Bronchial epithelial cell (primary cell): ENCODE measurements at places on chromosomes 5 and 9. TPM values are rescaled to one million over a fixed set of nuclear protein-coding genes. Genes with fewer than 3 reads are reported as not detected.

GRCh38 chr9:21075484-21075883 lies 2.3 kb downstream of the IFNB1 start:
- no peak for DNase-seq

GRCh38 chr5:160369990-160370712 lies at the start of gene C1QTNF2:
Gene C1QTNF2 (minus strand): TSS chr5:160370626. CDS start chr5:160355011, 15,615 bp downstream.
- DNase-seq, result peak; percentile 43

- no peak for DNase-seq
Measured at GRCh38 chr9:27336126-27336525, 39.2 kb upstream of the EQTN start.

- peak; percentile 93 for DNase-seq
Measured at GRCh38 chr5:61048534-61048933, 103.5 kb downstream of the NDUFAF2 start.

DNA sequence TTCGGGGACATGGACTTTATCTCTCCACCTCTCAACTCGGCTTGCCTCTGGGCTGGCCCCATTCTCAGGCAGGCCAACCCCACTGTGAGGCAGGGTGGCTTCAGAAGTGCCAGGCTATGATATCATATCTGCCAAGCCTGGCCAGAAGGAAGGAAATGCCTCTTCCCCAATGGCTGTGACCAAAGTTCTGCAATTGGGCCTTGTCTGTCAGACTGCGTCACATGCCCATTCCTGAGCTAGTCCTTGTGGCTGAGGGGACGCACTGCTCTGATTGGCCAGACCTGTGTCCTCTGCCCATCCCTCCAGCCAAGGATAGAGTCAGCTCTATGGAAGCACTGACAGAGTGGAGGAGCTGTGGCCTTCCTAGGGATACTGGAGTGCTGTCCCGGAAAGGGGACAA lies 11.9 kb downstream of the SMIM23 start:
- DNase-seq, result no peak

DNA sequence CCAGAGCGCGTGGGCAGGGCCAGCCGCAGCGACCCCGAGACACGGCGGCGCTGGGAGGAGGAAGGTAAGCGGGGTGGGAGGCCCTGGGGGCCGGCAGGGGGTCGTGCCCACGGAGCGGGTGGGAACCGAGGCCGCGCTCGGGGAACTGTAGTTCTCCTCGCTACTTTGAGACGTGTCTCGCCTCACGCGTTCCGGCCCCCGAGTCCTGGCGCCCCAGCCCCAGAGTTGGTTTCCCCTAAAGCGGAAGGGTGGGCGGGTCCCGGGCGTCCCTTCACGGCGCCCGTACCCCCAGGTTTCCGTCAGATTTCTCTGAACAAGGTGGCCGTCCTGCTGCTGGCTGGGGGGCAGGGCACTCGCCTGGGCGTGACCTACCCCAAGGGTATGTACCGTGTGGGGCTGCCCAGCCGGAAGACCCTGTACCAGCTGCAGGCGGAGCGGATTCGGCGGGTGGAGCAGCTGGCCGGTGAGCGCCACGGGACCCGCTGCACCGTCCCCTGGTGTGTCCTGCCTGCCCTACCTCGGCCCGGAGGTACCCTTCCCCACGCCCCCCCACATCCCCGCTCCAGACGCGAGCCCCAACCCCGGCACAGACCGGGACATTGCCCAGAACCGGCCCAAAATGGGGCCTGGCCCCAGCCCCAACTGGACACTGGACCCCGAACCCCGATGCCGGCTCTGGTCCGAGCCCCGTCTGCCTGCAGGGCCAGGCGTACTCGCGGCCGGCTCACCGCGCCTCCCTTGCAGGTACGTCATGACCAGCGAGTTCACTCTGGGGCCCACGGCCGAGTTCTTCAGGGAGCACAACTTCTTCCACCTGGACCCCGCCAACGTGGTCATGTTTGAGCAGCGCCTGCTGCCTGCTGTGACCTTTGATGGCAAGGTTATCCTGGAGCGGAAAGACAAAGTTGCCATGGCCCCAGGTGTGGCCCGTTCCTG lies 709 bp downstream of the UAP1L1 start:
- DNase-seq, result no peak

DNA sequence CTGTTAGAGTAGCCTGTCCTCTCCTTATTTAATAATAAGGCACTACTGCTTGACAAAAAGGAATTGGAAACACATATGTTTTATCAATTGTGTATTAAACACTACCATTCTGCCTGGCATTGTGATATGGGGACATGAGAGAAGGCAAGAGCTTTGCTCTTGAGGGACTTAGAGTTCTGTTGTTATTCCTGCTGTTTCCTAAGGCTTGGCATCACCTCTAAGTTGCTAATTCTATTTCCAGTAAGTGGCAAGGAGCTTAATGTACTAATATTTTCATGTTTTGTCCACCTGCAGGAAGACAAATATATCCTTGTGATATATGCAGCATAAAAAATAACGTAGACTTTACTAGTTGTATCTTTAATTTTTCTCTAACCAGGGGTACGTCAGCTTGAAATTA lies 12.6 kb downstream of the HMGCR start:
- no peak for DNase-seq

GRCh38 chr5:103305809-103306208 lies 47.2 kb downstream of the MACIR start:
- DNase-seq, result no peak

DNA sequence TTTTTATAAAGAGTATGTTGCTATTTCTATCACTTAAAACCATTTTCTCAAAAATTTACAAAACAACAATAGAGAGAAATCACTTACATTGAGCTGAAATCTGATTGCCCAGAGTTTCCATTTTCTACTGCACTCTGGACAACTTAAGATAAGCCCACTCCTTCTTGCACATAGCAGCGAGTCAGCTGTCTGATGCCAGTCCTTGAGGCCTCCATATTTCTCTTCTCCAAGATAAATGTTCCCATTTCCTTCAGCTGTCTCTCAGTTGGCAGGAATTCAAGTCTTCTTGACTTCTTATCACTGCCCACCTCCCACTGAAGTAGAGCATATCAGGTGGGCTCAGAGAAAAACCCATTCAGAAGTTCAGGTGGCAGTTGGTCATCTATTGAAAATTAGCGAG lies 78.5 kb upstream of the PIP5K1B start:
- no peak for DNase-seq

DNA sequence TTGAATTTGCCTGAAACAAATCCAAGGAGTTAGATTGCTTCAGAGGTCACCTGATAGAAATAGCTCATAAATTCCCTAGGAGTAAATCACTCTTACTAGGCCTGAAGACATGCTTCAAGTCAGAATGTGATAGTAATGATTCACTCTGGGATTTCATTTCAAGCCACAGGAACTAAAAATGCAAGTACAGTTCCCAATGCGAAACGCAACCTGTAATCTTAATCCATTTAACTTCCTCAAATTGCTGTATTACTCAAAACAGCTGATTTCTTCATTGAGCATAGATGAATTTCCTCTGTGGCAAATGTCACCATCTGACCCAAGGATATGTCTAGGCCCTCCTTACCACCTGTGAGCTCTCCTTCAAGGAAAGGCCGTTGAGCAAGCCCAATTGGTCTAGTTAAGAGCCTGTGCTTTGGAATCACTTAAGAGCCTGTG lies 32.1 kb upstream of the IL6ST start:
- DNase-seq, result peak; percentile 97

- no peak for DNase-seq
Measured at GRCh38 chr9:18124760-18125159, 349.2 kb upstream of the ADAMTSL1 start.

GRCh38 chr5:41356786-41357185 lies 143.5 kb upstream of the C6 start:
- DNase-seq, result no peak

GRCh38 chr9:78294290-78295176 lies 2.4 kb upstream of the PSAT1 start:
- no peak for DNase-seq

- DNase-seq, result no peak
Measured at GRCh38 chr5:109080896-109081295, 328.9 kb downstream of the PJA2 start.

DNA sequence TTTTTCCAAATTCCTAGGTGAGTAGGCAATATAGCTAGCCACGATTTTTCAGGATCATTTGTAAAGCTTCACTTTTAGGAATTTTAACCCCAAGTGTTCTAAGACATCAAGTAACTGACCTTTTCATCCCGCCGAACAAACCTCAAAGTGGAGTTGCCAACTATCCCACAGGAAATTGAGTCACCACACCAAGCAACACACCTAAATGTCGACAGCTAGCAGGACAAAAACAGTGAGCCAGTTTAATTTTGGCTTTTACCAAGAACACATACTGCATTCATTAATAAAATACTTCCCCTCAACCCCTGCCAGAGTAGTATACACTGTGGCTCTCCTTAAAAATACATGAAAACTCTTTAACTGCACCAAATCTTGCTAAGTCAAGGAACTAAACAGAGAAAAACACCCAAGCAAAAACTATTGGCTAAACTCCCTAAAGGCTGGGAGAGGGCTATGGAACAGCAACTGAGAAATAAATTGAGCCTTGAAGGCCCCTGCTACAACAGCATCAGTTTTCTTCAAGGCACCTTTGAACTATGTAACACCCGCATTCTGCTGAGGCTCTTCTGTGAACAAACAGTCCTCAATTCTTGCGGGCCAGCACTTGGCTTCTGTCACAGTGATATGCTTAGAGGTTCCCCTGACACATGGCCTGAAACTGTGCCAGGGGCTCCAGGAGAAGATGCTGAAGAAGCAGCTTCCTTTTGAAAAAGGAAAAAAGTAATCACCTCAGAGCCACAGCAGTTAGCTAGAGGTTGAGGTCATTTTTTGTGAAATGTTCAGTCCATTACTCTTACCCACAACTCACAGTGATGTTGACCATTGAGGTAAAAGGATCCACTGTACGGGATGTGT lies 459.6 kb downstream of the RAB3C start:
- peak; percentile 71 for DNase-seq

GRCh38 chr9:20703146-20703545 lies 19.1 kb downstream of the FOCAD start:
- DNase-seq, result no peak

DNA sequence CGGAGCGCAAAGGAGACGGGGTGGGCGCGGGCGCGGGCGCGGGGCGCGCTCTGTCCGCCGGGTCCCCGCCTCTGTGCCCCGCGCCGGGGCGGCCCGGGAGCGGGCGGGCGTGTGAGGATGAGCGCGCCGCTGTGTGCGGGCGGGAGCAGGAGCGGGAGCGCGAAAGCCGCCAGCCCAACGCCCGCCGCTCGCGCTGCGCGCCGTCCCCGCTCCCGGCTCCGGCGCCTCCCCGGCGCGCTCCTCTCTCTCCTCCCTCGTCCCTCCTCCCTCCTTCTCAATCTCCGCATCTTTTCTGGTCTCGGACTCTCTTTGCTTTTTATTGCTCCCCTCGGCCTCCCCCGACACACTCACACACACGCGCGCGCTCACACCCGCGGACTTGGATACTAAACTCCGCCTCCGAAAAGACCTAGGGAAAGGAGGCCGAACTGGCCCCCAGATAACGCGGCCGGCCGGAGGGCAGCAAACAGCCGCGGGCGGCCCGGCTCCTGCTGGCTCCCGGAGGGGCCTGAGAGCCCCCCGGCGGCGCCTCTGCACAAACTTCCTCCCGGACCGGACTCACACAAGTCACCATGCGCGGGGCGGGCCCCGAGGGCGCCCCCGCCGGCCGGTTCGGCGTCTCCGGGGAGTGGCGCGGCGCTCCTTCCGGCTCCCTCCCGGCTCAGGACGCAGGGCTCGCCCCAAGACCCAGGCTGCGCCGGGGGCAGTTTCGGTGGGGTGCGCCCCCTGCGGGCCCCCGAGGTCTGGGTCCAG lies at the start of gene FIBCD1:
Gene FIBCD1 (minus strand): TSS at position 596 of the 753 bp plus-strand sequence. CDS start 640 bp downstream, outside the sequence.
- DNase-seq, result no peak

DNA sequence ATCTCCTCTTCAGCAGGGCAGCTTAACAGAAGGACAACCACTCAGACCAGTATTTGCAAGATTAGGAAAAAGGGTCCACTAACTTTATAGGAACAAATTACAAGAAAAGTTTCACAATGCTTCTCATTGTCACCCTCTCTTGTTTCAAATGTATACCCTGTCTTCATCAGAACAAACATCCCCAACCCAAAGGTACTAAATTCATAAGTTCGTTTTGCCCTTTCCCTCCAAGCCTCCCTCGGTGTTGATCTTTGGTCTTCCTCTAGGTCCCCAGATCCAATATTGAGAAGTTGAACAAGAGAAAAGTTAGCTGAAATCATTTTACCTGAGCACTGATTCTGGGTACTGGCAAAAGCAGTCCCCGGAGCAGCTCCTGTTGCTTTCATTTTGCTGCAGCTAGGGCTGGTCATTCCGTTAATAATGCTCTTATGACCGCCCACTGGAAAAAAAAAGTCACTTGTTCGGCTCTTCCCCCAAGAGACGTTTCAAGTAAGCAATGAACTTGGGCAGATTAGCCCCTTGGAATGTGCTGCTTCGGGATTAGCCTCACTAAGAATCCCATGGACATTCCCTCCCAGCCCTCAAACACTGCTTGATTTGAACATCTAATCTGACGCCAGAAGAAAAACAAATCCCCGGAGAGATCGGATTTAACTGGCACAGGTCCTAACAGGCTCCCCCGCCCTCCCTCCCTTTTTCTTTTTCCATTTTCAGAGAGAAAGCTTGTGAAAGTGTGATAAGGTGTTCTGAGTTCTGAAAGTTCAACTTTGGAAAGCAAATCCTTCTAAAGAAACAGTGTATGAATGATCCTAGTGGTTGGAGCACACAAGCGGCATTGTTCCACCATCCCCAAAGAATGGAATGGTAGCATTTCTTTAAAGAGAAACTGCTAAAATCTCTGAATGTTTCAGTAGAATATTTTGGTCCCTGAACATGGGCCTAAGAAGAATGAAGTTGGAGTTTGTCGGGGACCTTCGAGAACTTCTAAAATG lies 252.5 kb downstream of the TRPM3 start:
- peak; percentile 21 for DNase-seq

GRCh38 chr9:135673941-135674340 lies 10.8 kb downstream of the LCN9 start:
- DNase-seq, result no peak

ERAP2 gene
- 10.9 and 26.6 TPM in 2 replicates for total RNA-seq

CNOT6 gene
- 26.6 and 32.0 TPM in 2 replicates for total RNA-seq

HAUS6 gene
- total RNA-seq, result 11.1 and 12.9 TPM in 2 replicates

TAF11L10 gene
- not detected in 2 replicates for total RNA-seq
